ENCODE measurements at places on chromosomes 13 and 19. TPM values are rescaled to one million over a fixed set of nuclear protein-coding genes. Genes with fewer than 3 reads are reported as not detected.

DNA sequence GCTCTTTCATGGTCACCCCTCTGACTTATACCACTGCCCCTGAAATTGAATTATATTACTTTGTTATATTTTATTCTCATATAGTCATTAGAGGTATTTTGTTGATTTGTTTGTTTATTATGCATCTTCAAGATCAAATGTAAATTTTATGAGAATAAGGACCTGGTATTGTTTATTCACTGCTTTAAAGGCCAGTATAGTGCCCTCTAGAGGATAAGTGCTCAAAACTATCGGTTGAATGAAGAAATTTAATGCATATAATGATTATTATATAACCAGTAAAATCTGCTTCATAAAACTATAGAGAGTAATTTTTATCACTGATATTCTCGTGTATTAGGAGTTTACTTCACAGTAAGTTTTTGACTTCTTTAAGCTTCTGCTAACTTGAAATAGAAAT, 1401.9 kb downstream of the SLITRK1 start:
- no peak overlapping the region for H3K27ac ChIP-seq
- DNase-seq: peak; percentile 4
- H3K4me3 ChIP-seq: no peak overlapping the region
- no peaks in the 10 kb centered on the region for H3K4me1 ChIP-seq
- H3K27me3 ChIP-seq: no peaks in the 10 kb centered on the region

- no peak overlapping the region for H3K4me3 ChIP-seq
- no peak overlapping the region for H3K27ac ChIP-seq
- peaks cover 4% of the 10 kb centered on the region for H3K27me3 ChIP-seq
Observed at GRCh38 chr19:50646074-50646807, 3.0 kb upstream of the C19orf81 start.

Gene NANOS3
- 2.7 TPM for polyA plus RNA-seq

DNA sequence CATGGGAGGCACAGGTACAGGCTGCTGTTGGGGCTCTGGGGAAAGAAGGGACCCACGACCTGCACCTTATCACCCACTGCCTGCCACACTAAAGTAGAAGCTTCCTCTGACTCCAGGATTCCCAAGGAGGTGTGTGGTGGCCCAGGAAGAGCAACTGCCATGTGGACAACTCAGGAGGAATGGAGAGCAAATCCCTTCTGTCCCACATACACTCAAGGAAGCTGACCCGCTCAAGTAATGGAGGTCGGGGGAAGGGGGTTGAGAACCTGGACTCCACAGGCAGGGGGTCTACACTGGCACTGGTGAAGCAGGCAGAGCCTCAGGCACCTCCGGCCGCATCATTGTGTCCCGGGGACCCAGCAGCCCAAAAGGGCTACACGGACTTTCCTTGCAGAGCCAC, 29.4 kb upstream of the SLC15A1 start:
- H3K36me3 ChIP-seq: no peaks in the 10 kb centered on the region
- H3K27ac ChIP-seq: no peak overlapping the region
- no peak overlapping the region for H3K4me3 ChIP-seq
- H3K4me1 ChIP-seq: no peaks in the 10 kb centered on the region
- no peak for DNase-seq

DNA sequence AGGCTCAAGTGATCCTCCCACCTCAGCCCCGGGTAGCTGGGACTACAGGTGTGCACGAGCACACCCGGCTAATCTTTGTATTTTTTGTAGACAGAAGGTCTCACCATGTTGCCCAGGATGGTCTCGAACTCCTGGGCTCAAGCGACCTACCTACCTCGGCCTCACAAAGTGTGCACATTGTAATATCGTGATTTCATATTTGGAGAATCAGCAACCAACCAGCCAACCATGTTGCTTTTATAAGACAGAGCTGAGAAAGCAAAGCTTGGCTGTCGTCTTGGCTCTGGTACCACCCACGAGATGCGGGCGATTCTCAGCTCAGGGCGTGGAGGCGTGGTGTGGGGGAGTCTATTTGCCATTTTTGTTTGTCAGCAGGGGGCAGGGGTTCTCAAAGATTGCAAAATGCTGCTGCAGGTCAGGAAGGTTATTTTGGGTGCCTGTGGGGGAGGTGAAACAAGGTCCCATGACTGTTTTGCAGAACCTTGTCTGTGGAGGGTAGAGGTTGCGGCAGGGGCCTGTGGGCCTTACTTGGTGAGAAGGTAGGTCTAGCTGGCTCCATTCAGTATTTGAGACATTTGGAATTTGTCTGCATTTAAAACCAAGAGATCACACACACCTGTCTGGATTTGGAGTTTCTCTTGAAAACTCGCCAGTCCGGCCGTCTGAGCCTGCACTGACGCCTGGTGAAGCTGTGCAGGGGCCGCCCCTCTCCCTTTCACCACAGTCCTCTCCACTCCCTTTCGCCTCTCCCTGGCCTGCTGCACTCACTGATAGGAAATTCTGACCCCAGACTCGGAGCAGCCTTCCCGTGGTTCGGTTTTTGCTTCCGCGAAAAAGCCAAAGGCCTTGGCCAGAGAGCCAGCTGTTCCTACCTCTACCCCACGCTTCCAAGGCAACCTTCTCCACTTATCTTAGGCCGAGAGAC, 15.4 kb downstream of the TNFAIP8L1 start:
- DNase-seq: no peak
- H3K27me3 ChIP-seq: no peaks in the 10 kb centered on the region
- H3K4me3 ChIP-seq: no peak overlapping the region
- H3K4me1 ChIP-seq: no peaks in the 10 kb centered on the region
- no peak overlapping the region for H3K27ac ChIP-seq

Data from GM23248 (cell line).